ENCODE measurements at places on chromosomes 2 and 18.

- no peak for DNase-seq
Observed at GRCh38 chr18:6929370-6930102, 188.1 kb downstream of the LAMA1 start.

DNA sequence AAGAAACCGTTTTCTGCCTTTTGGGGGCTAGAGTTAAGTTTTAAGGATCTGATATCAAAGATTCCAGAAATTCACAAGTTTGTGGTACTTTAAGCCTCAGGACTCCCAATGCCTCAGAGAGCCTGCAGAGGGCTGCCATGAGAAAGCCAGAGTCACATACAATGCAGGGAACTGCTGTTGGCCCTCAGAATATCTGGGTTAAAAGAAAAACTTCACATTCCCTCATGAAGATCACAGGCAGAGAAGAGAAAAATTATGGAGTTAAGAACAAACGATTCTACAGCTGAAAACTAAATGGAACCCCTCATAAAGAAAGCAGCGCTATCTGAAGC, 39.5 kb downstream of the HDAC4 start:
- no peak for DNase-seq

DNA sequence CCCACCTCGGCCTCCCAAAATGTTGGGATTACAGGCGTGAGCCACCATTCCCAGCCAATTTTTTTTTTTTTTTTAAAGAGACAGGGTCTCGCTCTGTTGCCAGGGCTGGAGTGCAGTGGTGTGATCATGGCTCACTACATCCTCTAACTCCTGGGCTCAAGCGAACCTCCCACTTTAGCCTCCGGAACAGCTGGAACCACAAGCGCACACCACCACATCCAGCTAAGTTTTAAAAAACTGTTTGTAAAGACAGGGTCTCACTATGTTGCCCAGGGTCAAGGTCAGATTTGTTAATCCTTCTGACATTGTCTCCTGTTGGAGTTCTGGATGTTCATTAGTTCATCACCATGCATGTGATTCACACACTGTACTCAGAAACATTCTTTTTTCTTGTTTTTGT, 149.9 kb downstream of the TGIF1 start:
- no peak for DNase-seq

DNA sequence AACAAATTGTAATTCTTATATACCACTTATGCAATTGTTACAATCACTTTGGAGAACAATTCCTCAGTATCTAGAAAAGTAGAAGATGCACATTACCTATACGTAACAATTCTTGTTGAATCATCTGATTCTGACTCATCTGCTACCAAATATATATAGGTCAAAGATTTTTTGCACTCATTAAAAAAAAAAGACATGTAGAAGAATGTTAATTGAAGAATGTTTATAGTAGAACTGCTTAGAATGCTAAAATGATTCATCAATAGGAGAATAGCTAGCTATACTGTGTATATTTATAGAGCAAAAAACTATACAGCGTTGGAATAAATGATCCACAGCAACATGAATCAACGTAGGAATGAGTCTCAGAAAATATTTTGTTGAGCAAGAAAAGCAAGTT, 29.5 kb upstream of the STAT1 start:
- no peak for DNase-seq

DNA sequence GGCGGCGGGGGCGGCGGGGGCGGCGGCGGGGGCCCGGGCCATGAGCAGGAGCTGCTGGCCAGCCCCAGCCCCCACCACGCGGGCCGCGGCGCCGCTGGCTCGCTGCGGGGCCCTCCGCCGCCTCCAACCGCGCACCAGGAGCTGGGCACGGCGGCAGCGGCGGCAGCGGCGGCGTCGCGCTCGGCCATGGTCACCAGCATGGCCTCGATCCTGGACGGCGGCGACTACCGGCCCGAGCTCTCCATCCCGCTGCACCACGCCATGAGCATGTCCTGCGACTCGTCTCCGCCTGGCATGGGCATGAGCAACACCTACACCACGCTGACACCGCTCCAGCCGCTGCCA, 644 bp downstream of the ONECUT2 start:
- no peak for DNase-seq

GRCh38 chr2:170396799-170397459, 219.0 kb downstream of the MYO3B start:
- no peak for DNase-seq

GRCh38 chr2:223602972-223603371, 811 bp upstream of the SCG2 start:
- no peak for DNase-seq

DNA sequence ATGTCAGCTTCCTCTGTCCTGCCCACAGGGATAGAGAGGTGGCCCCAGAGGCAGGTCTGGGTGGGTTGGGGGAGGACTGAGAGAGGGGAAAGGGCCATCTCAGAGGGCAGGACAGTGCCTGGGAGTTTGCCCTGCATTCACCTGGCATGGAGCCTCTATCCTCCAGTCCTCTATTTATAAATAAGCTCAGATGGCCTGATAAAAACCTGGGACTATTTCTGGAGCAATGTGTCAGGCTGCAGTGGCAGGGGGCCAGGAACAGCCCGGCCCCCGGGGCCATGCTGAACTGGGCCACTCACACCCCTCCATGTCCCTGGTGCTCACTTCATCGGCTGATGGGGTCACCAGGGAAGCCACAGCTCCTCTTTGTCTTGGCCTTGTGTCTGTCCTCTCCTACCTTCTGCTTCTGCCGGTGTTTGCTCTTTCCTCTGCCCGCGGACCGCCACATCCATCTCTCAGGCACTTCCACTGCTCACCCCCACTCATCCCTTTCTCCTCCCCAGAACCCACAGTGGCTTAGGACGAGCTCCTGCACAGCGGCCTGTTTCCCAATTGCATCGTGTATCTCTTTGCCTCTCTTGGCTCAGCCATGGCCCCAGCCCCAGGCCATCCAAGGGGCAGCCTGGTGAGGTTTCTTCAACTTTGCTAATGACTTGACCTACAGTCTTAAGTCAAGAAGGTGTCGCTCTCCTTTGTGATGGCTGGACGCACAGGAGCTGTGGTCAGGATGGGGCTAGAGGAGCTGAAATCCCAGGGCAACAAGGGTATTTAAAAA, 38.8 kb downstream of the SCTR start:
- no peak for DNase-seq

DNA sequence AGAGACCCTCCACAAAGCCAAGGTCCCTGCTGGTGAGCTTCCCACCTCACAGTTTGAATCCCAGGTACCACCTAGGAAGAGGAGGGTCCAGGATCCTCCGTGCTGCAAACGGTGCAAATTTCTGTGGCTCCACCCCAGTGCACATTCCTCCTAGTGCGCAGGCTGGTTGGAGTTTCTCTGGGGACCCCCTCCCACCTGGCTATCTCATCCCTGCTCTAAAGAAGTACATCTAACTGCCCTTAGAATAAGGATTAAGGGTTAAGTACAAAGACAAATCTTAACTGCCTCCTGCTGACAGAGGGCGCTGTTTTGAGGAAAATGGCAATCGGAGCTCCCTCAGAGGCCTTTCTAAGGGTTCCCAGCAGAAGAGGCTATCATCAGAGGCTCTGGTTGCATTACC, 109.6 kb upstream of the FSIP2 start:
- no peak for DNase-seq

- DNase-seq: no peak
Observed at GRCh38 chr2:7694076-7694985, 777.1 kb downstream of the RNF144A start.

GRCh38 chr2:34030273-34030672, 431.2 kb upstream of the FAM98A start:
- DNase-seq: no peak

- no peak for DNase-seq
Observed at GRCh38 chr2:207332480-207333212, 166.9 kb upstream of the KLF7 start.
